ENCODE measurements at places on chromosomes 11 and 22.

- no peak for DNase-seq
These were observed 47.6 kb upstream of the PARVG start for GRCh38 chr22:44133161-44133560.

DNA sequence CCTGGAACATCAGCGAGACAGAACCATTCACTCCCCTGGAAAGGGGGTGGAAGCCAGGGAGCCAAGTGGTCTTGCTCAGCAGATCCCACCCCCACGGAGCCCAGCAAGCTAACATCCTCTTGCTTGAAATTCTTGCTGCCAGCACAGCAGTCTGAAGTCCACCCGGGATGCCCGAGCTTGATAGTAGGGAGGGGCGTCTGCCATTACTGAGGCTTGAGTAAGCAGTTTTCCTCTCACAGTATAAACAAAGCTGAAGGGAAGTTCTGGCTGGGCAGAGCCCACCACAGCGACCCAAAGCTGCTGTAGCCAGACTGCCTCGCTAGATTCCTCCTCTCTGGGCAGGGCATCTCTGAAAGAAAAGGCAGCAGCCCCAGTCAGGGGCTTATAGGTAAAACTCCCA, 764.8 kb upstream of the LUZP2 start:
- DNase-seq = no peak

DNA sequence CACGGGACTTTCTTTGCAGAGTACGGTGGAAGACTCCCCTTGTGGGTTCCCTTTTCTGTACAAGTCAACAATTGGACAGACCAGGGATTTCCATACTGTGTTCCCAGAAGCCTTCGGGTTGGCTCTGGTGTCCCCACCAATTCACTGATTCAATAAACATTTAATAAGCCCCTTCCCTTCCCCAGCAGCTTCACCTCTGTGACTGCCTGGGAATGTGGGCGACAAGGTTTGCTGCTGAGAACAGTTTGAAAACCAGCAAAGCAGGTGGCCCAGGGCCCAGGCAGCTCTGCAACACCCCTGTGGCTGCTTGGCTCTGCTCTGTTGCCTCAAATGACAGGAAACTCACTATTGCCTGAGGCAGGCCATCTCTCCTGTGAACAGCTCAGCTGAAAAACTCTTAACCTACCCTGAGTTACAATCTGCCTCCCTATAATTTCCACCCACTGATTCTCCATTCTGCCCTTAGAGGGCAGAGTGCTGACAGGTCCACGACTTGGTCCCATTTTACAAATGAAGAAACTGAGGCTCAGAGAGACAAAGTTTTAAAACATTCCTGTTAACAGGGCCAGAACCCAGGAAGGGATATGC, 10.4 kb downstream of the ADORA2A start:
- no peak for DNase-seq

DNA sequence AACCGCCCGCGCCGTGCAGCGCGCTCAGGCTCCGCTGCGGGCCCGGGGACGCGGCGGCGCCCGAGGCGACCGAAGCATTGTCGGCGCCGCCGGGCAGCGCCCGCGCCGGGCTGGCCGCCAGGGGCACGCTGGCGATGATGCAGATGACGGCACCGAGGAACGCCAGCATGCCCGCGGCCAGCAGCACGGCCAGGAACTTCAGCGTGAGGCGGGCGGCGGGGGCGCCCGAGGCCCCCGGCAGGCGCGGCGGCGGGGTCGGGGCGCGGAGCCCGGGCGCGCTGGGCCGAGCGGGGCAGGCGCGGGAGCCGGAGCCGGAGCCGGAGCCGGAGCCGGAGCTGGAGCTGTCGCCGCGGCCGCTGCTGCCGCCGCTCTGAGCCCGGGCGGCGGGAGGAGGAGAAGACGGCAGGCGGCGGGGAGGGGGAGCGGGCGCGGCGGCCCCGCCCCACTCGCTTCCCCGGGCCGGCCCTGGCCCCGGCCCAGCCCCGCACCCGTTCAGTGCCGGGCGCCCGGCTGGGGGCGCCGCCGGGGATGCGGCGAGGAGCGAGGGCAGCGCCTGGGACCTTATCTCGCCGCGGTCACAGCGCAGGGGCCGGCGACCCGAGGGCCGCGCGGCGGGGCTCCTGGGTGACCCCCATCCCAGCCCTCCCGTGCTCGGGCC, at the start of gene NPTXR:
TSS of gene NPTXR (minus strand) at position 372 of the 658 bp plus-strand sequence.
- DNase-seq = no peak

DNA sequence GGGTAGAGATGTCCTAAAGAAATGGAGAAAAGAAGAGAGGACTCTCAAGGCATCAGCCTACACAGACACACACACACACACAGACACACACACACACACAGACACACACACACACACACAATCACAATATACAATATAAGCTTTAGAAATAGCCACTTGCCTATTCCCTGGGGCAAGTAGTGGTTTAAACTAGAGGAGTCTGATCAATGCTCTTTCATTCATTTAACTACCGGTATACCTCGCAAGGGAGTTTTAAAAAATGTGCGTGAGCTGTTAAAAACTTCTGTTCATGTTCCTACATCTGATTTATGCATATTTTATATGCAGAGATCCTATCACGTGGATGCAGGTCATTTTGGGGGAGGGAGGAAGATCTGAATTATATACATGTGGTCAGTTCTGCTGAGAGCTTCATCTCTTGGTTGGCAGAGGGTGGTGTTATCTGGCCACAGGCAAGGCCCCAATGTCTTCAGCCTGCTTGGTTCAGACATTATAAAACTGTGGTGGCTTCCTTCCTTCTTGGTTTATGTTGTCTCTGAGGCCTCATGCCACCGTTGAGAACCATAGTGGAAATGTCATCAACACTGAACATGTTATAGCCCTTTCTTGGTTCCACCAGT, 56.6 kb downstream of the SYT13 start:
- no peak for DNase-seq

DNA sequence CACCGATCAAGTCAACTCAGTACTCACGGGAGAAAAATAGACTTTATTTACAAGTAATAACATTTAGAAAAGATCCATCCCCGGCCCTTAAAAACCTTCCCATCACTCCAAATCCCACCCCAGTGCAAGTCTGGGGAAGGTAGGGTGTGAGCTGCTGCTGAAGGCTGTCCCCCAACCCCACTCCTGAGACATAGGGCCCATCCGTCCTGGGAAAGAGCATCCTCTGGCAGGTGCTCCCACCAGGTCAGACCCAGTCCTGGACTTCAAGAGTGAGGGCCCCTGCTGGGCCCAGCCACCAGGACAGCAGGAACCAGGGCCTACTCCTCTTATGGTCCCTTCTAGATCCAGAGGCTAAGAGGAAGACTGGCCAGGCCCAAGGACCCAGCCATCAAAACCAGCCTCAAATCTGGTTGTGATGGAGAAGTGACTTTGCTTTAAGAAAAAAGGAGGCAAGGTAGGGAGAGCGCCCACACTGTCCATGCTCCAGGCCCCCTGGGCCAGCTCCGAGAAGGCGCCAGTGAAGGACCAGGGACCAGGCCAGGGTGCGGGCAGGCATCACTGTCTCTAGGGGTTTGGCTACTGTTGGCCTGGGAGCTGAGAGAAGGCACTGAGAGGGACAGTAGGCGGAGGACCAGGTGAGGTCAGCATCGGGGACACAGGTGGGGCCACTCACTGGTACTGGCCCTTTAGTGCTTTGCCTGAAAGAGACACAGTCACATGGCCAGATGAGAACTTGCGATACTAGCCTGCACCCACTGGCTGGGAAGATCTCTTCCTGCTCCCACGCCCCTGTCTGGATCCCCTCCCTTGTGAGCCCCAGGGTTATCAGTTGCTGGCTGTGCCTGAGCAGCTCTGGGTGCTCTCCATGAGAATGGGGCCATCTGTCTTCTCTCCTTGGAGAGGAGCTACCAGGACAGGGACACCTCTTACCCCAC, 4.4 kb downstream of the IL18BP start:
- DNase-seq = no peak

DNA sequence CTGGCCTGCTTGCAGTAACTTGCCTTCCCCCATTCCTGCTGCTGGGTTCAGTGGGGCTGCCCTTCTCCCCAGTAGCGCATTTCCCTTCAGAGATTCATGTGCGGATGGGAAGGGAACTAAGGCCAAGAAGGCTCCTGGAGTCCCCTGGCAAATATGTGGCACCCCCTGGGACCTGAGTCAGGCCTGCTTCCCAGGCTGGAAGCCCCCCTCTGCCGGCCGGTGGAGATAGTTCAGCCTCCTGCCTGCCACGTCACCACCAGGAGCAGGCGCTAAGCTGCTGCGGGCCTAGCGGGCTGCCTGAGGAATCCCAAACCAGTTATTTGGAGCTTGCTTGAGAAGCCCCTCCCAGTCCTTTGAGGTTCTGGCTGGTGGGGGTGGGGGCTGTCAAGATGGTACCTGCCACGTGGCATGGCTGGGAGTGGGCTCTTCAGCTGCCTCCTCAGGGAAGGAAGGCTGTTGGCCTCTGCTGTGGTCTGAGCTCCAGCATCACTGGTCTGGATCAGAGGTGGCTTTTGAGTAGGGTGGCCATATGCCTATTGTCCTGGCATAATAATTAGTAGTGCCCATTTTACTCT, 2.0 kb downstream of the SERPINH1 start:
- DNase-seq = no peak

DNA sequence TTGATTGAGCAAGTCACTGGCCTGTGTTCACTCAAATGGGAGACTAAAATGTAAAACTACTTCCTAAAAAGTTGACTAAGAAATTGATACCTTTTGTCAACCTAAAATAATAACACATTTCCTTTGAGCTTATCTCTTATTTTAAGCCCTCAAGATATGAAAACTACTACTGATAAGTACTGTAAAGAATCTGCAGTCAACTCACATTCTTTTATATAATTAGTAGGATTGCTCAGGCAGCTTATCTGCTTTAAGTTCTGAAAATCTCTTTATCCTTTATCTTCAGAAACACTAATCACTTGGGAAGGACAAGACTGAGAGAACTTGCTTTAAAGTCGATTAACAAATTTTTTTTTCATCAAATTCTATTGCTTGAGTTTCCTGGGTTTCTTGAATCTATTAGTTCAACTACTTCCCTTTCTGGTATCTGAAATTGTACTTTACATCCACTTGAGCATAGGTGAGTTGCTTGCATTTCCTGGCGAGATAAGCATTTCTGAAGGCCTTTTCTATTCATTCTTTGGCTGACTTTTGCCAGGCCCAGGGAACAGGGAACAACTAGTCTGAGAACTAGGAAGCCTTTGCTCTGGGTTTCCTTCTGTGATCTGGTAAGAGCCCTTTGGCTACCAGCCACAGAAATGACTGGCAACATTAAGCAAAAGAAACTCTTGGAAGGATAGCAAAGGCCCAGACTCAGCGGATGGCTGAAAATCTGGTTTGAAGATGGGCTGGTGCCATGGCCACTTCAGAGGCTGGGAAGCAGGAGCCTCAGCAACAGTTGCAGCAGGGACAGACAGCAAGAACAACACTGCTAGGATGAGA, 19.3 kb upstream of the CSRP3 start:
- DNase-seq = no peak

GRCh38 chr11:18844753-18845367, 53.3 kb upstream of the PTPN5 start:
- no peak for DNase-seq

DNA sequence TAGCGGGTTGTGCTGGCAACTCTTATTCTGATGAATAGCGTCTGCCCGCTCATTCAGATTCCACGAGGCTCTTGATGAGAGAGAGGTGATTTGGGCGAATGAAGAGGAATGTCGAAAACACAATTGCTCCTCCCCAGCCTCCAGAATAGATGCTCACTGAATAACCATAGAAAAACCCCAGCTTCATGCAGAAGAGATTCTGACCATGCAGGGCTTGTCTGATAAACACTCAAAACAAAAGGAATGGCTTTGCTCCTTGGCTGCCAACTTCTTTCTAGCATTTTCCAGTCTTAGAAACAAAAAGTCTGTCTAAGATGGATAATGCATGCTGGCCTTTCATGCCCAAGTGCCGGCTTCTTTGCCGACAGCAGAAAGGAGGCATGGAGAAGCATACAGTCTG, 569.5 kb downstream of the MN1 start:
- no peak for DNase-seq

DNA sequence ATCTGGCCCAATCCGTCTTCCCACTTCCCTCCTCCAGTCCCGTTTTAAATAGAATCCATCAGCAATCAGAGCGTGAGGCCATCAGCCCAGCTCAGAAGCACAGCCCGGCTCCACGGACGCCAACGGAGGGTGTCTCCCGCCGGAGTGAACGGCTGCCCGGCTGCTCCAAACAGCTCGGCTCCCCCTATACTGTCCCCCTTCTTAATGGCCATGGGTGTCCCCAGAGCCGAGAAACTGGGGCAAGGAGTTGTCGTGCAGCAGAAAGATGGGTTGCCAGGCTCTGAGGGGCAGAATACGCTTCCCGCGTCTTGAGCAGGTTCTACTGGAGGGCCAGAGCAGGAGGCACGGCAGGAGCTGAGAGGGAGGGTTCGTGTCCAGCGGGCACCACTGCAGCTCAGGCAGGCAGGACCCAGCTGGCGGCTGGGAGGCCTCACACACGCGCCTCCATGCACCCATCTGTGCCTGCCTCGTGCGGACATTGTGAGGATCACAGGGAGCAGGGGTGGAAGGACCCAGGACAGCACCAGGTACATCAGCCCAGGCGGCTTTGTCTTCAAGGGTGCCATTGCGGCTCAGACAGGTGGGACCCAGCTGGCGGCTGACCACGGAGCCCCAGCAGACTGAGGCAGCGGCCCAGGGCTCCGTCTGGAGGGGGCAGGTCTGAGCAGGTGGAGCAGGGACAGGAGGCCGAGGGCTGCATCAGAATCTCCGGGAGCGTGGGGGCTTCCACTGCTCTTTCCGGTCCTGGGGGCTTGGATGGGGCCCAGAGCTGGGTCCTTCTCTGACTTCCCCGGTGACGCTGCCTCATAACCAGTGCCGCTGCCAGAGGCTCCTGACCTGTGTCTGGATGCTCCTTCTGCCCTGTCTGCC, 882.7 kb downstream of the BRD1 start:
- DNase-seq = no peak

DNA sequence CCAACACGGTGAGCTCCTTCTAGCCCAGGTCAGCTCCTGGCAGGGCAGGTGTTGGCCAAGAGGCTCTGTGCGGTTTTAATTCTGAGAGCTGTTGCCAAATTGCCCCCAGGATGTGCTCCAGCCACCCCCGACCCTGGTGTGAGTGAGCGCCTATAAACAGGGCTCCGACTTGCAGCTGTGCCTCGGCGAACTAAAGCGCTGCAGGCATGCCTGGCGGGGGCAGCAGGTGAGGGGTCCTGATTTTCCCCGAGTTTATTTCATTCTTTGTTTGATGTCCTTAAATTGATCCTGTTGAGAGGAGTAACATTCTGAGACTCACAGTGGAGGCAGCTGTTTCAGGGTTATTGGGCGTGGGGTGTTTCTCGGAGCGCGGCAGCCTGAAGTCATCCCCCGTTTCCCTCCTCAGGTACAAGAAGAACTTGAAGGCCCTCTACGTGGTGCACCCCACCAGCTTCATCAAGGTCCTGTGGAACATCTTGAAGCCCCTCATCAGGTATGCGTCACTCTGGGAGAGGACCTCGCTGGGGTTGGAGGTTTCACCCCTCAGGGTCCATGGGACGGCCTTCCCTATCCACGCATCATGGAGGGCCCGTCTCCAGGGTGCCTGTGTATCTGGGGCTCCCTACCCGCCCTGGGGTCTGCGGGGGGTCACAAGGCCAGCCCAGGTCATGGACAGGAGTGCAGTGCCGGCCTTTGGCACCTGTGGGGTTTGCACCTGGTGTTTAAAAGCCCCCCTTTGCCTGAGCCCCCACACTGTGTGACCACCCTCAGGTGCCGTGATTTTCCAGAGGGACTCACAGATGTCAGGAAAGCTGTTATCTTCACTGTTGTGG, 62.1 kb downstream of the ARHGAP8 start:
- no peak for DNase-seq
